Caudate nucleus (tissue), 63 donors: ENCODE measurements at places on chromosomes 7 and 10.

- no peak for DNase-seq
These were observed 89.0 kb downstream of the PPP1R9A start for GRCh38 chr7:94996369-94996768.

DNA sequence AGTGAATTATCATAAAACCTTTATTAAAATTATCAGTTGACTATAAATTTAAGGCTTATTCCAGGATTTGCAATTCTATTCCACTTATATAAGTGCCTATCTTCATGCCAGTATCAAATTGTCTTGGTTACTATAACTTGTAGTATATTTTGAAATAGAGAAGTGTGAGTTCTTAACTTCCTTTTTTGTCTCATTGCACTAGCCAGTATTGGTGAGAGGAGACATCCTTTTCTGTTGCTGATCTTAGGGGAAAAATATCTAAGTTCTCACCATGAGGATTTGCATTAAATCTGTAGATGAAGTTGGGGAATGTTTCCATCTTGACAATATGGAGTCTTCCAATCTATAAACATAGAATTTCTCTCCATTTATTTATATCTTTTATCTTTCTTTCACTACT, 104.2 kb upstream of the MKI67 start:
- DNase-seq = no peak

GRCh38 chr7:11427686-11428273, 404.2 kb downstream of the THSD7A start:
- DNase-seq = no peak

GRCh38 chr10:97828721-97829120, 20.9 kb upstream of the GOLGA7B start:
- no peak for DNase-seq

DNA sequence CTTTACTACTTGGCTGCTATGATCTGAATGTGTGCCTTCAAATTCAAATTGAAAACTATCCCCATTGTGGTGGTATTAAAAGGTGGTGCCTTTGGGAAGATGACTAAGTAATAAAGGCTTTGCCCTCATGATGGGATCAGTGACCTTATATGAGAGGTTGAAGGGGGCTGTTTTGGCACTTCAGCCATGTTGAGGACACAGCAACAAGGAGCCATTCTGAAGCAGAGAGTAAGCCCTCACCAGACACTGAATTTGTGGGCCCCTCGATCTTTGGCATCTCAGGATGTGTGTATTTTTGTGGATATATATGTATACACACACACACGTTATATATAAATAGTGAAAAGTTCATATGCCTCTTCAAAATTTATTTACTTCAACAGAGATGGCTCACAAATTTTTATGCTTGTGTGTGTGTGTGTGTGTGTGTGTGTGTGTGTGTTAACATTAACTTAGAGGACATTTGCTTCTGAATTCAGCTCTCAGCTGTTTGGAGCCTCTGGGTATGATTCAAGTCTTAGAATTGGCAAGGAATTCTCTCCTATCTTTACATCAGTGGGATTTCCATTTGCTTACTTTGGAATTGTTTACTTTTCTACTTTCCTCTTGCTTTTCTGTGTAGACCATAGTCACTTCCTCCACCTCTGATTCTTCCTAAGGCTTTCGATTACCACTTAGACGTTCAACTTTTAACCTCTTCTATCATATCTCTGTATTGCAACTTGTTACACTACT, 66.6 kb downstream of the MAGI2 start:
- DNase-seq = no peak

- DNase-seq = no peak
These were observed 43.6 kb upstream of the BAMBI start for GRCh38 chr10:28633750-28634149.

DNA sequence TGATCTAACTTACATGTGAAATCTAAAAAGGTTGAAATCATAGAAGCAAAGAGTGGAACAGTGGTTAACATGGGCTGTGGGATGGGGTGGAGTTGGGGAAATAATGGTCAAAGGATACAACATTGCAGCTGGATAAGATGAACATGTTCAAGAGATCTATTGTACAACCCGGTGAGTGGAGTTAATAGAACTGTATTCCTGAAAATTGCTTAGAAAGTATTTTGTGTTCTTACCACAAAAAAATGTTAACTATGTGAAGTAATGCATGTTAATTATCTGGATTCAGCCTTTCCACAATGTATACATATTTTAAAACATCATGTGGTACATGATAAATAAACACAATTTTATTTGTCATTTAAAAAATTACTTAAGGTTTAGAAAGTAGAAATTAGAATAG, 271.0 kb upstream of the LRRTM3 start:
- DNase-seq = no peak

DNA sequence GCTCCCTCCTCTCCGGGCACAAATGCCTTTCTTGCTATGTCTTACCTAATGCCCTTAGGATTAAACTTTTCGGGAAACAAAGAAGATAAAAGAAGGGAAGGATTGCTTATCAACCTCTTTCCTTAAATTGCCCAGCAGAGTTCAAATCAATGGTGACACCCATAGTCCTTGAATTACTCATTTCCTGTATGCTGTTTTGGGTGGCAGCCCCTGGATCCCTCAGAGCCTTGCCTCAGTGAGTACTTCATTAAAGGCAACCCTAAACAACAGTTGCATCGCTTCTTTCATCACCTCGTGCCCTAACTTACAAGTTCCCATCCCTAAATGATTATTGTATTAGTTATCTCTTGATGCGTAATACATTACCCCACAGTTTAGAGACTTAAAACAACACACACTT, 31.6 kb upstream of the WAPL start:
- DNase-seq = no peak

- no peak for DNase-seq
These were observed 14.0 kb upstream of the NUB1 start for GRCh38 chr7:151327659-151328058.

GRCh38 chr7:137977173-137977572, 24.7 kb downstream of the CREB3L2 start:
- DNase-seq = no peak

DNA sequence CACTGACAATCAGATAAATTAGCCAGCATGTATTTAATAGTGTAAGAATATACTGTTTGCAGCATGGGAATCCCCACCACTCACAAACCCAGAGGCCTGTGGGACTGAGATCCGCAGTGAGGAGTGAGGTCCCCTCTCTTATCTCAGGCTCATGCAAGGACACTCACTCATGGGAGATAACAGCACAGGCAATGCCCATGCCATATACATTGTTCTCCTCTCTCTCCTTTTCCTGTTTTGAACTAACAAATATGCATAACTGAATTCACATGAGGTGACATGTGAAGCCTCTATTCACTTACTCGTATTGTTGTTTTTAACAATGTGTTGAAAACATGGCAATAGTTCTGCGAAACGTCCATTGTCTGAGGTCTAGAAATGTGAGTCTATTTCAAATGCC, 230.5 kb downstream of the ARHGAP21 start:
- no peak for DNase-seq

DNA sequence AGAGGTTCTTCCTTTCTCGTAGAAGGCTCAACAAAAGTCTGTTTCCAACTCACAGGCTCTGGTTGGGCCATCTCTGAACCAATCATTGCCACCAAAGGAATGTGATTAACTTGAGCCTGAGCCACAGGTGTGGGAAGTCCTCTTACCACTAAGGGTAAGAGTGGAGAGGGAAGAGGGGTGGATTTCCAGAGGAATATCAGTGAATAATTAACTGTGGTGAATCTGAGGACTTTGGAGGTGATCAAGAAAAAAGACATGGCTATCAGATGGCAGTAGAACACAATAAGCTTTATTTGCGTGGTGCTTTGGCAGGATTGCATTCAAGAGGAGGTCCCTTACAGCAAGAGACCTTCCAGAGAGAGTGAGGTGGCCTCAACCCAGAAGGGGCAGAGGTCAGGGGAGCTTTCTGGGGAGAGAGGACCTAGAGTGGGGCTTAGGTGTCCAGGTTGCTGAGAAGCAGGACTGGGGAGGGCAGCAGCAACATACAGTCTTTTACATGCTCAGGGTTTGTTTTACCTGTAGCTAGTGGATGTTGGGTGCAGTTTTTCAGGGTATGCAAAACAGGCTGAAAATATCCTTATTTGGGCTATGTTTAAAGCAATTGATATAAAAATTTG, 61.4 kb downstream of the BBS9 start:
- no peak for DNase-seq

GRCh38 chr10:77289790-77290189, 347.8 kb downstream of the KCNMA1 start:
- DNase-seq = no peak

DNA sequence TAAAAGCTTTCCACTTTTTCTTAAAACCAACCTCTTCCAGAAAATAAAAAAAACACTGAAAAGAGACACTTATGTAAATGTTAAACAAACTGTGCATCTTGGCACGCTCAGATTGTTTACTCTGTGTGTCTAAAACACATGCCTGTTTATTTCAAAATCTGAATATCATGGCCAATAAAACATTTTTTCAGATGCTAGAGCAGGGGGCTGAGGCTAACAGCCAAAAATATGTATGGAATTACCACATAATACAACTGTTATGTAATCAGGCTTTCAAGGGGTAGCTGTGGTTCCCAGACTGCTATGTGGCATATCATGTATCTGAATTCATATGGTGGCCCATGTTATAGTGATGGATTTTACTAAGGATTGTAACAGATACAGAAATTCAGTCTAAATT, 130.4 kb downstream of the HIBADH start:
- DNase-seq = no peak

- no peak for DNase-seq
These were observed 417.9 kb upstream of the CNTNAP2 start for GRCh38 chr7:145698526-145699262.

DNA sequence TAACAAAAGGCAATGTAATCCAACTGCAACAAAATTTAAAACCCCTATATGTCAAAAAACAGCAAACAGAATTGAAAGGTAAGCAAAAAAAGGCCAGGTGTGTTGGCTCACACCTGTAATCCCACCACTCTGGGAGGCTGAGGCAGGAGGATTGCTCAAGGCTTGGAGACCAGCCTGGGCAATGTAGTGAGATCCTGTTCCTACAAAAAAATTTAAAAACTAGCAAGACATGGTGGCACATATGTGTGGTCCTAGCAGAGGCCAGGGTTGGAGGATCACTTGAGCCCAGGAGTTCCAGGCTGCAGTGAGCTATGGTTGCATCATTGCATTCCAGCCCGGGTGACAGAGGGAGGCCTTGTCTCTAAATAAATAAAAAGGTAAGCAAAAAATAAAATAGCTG, 212.1 kb upstream of the KLF14 start:
- no peak for DNase-seq
